DMS 273 treated with DMSO at 0.1 percent for 48 hours (cell line): ENCODE measurements at places on chromosomes 6 and 20.

GRCh38 chr6:113758826-113759574 lies 98.1 kb upstream of the MARCKS start:
- DNase-seq = no peak

- no peak for DNase-seq
These were observed 9.4 kb upstream of the KHDC1L start for GRCh38 chr6:73234733-73235132.

GRCh38 chr20:63756648-63756991 lies 17.0 kb downstream of the SLC2A4RG start:
- no peak for DNase-seq

- DNase-seq = no peak
These were observed 132.6 kb downstream of the THEMIS start for GRCh38 chr6:127768223-127768622.

GRCh38 chr6:167157414-167157813 lies 366 bp downstream of the GPR31 start:
- DNase-seq = no peak

DNA sequence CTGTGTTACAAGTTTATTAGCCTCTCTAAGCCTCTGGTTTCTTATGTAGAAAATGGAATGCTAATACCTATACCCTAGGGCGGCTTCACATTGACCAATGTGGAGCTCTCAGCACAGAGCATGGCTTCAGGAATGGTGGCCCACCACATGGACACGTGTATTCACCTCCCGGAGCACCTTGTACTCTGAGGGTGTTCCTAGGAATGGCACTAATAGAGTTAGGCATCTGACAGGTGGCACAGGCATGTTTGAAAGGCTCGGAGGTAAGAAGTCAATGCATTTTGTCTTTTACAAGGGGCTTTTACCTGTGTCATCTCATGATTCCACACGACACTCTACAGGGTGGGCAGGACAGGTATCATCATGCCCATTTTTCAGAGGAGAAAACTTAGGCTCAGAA lies 5.3 kb upstream of the TGM3 start:
- DNase-seq = no peak

DNA sequence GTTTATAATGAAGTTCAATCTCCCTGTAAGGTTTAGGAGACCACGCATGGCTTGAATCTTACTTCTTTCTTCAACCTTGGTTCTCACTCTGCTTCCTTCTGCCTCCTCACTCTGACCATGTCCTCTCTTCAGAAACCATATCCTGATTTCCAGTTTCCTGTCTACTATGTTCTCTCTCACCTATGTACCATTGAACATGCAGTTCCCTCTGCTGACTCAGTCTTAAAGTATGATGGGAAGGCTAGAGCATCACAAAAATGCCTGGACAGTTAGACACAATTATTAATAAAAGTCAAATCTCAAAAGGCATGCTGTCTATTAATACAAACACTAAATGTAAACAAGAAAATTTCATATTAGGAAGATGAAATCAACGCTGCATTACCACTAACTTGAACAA lies 151.6 kb downstream of the PRKN start:
- DNase-seq = no peak

DNA sequence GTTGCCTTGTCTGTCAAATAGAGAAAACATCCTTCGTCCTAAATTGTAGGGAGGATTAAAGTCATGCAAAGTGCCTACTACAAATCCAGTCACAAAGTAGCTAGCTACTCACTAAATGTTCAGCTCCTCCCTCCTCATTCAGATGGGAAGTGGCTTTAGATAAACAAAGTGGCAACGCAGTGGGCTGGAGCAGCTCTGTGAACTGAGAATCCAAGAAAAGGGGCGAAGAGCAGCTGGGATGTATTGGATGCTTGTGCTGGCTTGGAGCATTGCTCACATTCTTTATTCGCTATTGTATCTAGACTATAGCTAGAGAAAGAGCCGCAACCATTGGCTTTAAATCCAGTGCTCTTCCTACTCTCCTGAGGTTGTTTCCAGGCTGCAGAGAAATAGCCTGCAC lies 10.3 kb downstream of the MOG start:
- no peak for DNase-seq

DNA sequence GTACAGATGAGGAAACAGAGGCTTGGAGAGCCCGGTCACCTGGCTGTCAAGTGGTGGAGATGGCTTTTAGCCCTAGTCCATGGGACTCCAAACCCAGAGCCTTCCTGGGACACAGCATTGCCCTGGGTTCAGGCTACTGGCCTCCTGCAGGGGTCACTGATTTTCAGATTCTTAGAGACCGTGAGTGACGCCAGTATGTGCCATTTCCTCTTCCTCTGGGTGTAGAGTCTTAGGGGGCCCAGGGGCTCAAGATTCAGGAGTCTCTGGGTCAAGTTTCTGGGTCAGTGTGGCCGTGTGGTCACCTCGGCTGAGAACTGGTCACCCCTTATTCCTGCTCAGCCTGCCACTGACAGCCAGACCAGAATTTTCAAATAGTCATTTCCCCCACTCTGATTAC lies 574 bp downstream of the ARHGAP40 start:
- DNase-seq = no peak

DNA sequence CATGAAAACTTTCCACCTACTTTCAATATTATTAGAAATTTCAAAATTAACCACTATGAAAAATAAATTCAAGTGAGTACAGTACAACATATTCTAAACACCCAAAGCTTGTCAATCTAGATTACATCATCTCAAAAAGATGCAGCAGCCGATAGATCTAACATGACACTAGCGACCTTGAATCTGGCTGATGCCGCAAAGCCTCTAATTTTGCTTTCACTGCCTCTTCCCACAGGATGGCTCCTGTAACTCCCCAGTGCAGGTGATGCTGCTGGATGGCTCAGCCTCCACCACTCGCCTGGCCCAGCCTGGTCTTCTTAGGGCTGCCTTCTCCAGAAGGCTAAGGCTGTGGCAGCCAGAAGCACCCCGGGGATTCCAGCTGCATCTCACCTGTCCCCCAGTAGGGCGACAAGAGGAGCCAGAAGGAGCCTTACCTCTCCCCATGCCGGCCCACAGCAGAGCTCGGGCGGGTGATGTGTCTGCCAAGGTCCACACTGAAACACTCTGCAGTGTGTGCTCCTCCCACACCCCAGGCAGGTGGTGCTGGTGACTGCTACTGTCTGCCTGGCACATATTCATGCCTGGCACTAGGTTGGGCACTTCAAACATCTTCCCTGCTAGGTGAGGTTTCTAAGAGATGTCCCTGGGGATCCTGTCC lies 82.1 kb downstream of the SLC23A2 start:
- no peak for DNase-seq

GRCh38 chr6:26121141-26122004 lies 34.1 kb downstream of the HFE start:
- no peak for DNase-seq

DNA sequence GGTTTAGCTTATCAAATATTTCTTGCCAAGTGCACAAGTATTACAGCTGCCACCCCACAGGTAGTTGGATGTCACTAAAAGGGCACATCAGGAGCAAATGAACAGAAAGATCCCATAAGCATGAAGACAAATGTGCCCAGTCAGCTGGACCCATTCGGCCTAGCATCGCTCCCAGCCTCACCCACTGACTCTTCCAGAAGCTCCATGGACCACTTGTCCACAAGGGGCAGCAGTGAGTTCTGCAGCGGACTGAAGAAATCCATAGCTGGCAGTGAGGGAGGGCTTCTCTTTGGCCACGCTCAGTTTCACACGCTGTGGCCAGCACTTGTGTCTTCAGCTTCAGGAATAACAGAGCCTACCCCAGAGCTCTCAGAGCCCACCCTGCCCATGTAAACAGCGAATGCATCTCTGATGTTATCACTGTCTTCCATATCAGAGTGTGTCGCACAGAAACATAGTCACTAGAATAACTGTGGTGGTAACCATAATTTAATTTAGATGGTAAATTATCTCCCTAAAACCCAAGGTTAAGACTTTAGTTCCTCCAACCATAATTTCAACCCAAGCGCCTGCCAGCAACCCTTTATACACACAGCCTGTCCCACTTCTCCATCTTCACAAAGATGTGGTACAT lies 15.8 kb downstream of the CGA start:
- peak; percentile 40 for DNase-seq
